ENCODE measurements at places on chromosomes 7 and 10. TPM values are rescaled to one million over a fixed set of nuclear protein-coding genes. Genes with fewer than 3 reads are reported as not detected.

DNA sequence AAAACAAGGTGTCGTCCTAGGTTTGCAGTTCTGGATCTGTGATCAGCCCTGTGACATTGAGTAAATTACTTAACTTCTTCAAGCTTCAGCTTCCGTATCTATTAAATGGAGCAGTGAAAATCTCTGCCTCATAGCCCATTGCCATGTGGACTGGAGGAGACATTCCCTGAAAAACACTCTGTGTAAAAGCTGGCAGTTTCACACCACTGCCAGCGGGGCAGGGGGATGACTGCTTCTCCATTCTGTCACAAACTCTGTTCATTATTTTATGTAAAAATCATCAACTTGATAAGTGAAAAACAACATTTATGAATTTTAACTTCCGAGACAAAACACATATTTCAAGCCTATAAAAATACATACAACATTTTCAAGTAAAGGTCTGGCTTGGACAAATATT lies 234.7 kb downstream of the BMPER start:
- no peak for DNase-seq

HGF gene
- 2.2 TPM for polyA plus RNA-seq

DNA sequence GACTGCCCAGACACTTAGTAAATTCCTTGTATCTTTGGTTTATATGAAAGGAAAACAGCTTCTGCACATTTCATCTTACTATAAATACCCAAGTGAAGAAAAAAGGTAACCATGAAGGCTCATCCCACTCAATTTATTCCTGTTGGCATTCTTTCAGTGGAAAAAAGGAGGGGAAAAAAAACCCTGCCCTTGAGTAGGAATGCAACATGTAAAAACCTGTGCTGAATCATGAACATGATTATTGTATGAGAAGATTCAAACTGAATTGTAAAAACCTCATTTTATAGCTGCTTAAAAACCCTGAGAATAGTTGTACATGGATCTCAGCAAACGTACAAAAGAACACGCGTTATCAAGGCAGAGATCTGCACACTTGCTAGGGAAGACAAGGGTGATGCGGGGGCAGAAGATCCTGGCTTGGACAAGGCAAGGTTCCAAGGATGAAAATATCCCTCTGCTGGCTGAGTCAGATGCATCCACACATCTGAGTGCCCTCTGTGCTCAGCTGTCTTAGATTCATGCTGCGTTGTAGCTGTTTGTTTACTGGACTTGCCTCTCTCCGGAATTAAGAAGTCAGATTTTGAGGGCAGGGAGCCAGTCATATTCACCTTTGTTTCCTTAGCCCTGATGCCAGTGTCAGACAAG lies 658.2 kb downstream of the PARD3 start:
- DNase-seq = no peak

CDH23 gene
- 1.7 TPM for polyA plus RNA-seq

PANK1 gene
- 54.0 TPM for polyA plus RNA-seq
